ENCODE measurements at places on chromosomes 2 and 18. TPM values are rescaled to one million over a fixed set of nuclear protein-coding genes. Genes with fewer than 3 reads are reported as not detected.

The KIF5C gene
- 4.2 TPM for total RNA-seq

The GNLY gene
- 15.0 TPM for total RNA-seq

The SFTPB gene
- 3.8 TPM for total RNA-seq

The ARHGAP28 gene
- not detected for total RNA-seq

The UGT1A4 gene
- not detected for total RNA-seq

The TDRD15 gene
- not detected for total RNA-seq

The NEUROD1 gene
- total RNA-seq: not detected

The C2orf72 gene
- not detected for total RNA-seq

The PPP1R1C gene
- not detected for total RNA-seq

The AMER3 gene
- not detected for total RNA-seq

The DIPK1C gene
- total RNA-seq: not detected

The CENPA gene
- total RNA-seq: 0.82 TPM

The CXCR4 gene
- 17.6 TPM for total RNA-seq

The RAD51AP2 gene
- total RNA-seq: not detected

The EPB41L3 gene
- 0.57 TPM for total RNA-seq

The CCDC121 gene
- total RNA-seq: 0.25 TPM

The SPAG16 gene
- total RNA-seq: 5.7 TPM

The LCT gene
- 0.10 TPM for total RNA-seq

The CFAP65 gene
- total RNA-seq: not detected

The TUBA3E gene
- total RNA-seq: not detected

The LOXHD1 gene
- total RNA-seq: not detected

The GRHL1 gene
- 1.3 TPM for total RNA-seq

The VWA3B gene
- not detected for total RNA-seq

The KCNK3 gene
- 0.16 TPM for total RNA-seq

The KCNS3 gene
- not detected for total RNA-seq

The GAD1 gene
- total RNA-seq: 2.6 TPM

The CRIM1 gene
- 23.8 TPM for total RNA-seq

The LRPPRC gene
- 185 TPM for total RNA-seq

The GPAT2 gene
- 0.20 TPM for total RNA-seq

The MERTK gene
- 0.63 TPM for total RNA-seq

The ONECUT2 gene
- total RNA-seq: 0.03 TPM

The SRD5A2 gene
- not detected for total RNA-seq

The NAT8 gene
- total RNA-seq: not detected

The PAIP2B gene
- 1.1 TPM for total RNA-seq

The AOX1 gene
- 0.71 TPM for total RNA-seq

The LRRC30 gene
- total RNA-seq: not detected

The THSD7B gene
- total RNA-seq: not detected

The ALLC gene
- total RNA-seq: not detected

The SLC4A5 gene
- total RNA-seq: 1.5 TPM

The DUSP2 gene
- total RNA-seq: 419 TPM

The ACAA2 gene
- total RNA-seq: 31.2 TPM

The CCL20 gene
- total RNA-seq: 141 TPM

The ELOA2 gene
- total RNA-seq: not detected

The CBLN2 gene
- not detected for total RNA-seq

The EML4 gene
- 57.1 TPM for total RNA-seq

The CAPN14 gene
- total RNA-seq: 0.10 TPM

The MDH1 gene
- total RNA-seq: 161 TPM

The TMEFF2 gene
- total RNA-seq: not detected

The CCDC68 gene
- not detected for total RNA-seq

Data from activated T-cell treated with anti-CD3 and anti-CD28 coated beads, Interleukin-2, amount 50 U/mL, for 4 hours (primary cell).